RPMI7951 (cell line): ENCODE measurements at places on chromosomes 2 and 18. TPM values are rescaled to one million over a fixed set of nuclear protein-coding genes. Genes with fewer than 3 reads are reported as not detected.
A peak's percentile ranks its signal among the peaks of the same experiment; 100 is the strongest.

DNA sequence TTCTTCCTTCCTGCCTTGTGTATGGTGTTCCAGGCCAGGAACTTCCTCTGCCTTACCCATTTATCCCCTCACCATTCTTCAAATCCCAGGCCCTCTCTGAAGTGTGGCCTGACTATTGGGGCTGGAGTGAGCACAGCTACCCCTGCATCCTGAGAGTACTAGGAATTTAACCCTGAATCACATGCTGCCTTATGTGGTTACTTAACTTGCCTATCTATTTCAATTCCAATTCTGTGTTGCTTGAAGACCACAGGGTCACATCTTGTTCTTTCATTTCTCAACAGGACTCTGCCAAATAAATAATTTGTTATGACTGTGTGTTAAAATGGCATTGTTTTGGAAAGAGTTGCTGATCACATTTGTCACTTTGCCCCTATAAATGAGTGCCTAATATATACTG is 108.6 kb downstream of the CERS6 start:
- DNase-seq, result no peak

- peak; percentile 61 for DNase-seq
Observed at GRCh38 chr2:86078774-86079545, 26.7 kb downstream of the POLR1A start.

DNA sequence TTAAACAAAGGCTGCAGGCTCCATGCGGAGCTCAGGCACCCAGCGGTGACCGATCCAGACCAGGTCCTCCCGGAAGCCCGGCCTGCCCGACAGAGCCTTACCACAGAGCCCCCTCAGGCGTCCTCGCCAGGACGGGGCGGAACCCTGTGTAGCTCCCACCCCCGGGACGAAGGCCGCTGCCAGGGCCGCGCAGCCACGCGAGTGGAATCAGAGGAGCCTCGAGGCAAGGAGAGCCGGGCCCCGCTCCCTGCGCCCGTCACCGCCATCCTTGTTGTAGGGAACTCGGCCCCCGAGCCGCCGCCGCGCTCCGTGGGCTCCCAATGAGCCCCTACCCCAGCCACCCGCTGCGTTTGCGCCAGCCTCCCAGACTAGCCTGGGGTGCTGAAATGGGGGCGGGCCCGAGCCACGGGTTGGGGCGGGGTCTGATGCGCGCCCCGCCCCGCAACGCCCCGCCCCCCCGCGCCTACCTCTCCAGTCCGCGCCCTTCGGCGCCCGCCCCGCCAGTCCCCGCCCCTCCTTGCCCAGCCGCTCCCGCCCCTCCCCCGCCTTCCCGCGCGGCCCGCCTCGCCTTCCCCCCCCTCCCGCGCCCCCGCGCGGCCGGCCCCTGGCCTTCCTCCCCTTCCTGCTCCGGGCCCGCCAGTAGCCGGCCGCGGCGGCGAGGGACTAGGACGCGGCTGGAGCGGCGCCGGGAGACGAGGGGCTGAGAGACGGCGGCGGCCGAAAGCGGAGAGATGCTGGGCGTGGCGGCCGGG is at the start of gene LIMS1:
TSS of gene LIMS1 (plus strand) at position 639 of the 752 bp plus-strand sequence. CDS start at position 732, 93 bp downstream.
- DNase-seq, result peak; percentile 97

- DNase-seq, result peak; percentile 13
Observed at GRCh38 chr2:163878718-163879117, 142.9 kb upstream of the FIGN start.

DNA sequence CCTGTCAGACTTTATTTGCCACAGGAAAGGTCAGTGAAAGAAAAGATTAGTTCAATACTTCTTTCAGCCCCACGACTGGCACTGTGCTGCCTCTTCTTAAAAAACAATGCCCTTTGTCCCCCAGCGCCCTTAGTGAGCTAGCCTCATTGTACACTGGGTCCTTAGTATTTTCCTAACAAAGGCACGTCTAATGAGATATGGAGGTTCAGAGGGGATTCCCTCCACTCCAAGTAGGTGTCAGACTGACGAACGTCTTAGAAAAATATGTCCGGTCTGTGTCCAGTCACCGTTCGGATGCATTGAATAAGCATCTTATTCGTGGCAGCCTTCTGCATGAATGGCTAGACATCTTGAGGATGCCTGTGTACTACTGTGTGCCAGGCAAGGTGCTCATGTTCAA is 1.1 kb downstream of the FECH start:
- DNase-seq, result peak; percentile 24

DNA sequence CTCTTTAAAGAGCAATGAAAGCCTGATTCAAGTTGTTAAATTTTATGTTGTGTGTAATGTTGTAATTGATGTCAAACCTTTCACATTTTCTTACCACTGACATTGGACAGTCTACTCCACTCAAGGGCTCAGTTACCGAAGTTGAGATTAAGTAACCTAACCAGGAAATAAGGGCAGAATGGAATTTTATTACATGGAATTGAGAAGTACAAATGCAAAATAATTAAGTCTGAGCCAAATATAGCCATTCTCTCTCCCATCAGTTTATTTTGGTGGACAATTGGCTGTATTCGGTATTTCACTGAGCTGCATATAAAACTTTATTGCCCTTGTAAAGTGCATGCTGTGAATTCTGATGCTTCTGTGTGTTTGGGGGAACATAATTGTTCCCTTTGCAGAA is 231.5 kb downstream of the TTC32 start:
- DNase-seq, result no peak

- peak; percentile 91 for DNase-seq
Observed at GRCh38 chr18:44536046-44536445, 144.6 kb upstream of the SETBP1 start.

STPG4 gene
- not detected in 2 replicates for total RNA-seq

POU3F3 gene
- total RNA-seq, result not detected in 2 replicates

SP110 gene
- 13.5 and 19.7 TPM in 2 replicates for total RNA-seq

PXDN gene
- total RNA-seq, result 272 and 304 TPM in 2 replicates

SCYGR4 gene
- total RNA-seq, result not detected in 2 replicates
